Activated T-helper 1 cell treated with anti-CD3 and anti-CD28 coated beads, Interleukin-2, amount 50 U/mL, for 16 hours (primary cell): ENCODE measurements at places on chromosomes 4 and X.

DNA sequence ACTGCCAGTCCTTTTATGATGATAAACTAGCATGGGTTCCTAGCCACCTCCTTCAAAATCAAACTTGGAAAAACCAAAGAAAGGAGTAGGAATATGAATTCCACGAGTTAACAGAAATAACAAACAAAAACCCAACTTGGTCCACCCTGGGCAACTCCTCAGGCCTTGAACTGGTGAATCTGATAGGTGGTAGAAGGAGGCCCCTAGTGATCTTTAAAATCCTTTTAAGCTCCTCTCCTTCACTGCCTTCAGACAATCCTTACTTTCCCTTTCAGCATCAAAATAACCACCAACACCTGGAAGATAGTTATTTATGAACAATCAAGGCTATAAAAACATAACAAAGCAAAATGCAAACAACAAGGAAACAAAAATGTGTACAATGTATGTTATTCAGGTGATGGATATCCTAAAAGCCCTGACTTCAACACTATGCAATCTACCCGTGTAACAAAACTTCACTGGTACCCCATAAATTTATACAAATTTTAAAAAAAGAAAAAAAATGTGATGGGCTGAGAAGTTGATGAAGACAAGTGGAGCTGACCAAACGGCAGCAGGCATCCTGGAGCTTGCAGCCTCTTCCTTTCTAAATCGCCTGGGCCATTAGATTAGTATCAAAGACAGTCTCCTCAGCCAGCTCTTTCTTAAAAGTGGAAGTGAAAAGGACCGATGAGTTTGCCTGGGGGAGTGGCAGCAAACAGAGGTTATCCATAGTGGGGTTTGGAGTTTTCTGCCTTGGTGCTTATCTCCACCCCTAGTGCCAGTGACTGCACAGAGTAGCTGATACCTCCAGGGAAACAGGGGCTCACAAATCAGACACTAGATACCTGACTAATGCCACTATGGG, 179.6 kb downstream of the TMA16 start:
- no peak for DNase-seq

GRCh38 chr4:174334628-174335027, 50.9 kb downstream of the CEP44 start:
- no peak for DNase-seq

GRCh38 chrX:1172496-1172895, 40.0 kb downstream of the CRLF2 start:
- DNase-seq = no peak

- no peak for DNase-seq
Observed at GRCh38 chrX:150531467-150531866, 37.0 kb upstream of the MTM1 start.

- DNase-seq = no peak
Observed at GRCh38 chr4:20248155-20248558, 3.5 kb upstream of the SLIT2 start.
